Midbrain (tissue), 1 donor: ENCODE measurements at places on chromosomes 3 and 15.

- DNase-seq, result no peak
Measured at GRCh38 chr3:67311440-67311839, 313.3 kb downstream of the KBTBD8 start.

DNA sequence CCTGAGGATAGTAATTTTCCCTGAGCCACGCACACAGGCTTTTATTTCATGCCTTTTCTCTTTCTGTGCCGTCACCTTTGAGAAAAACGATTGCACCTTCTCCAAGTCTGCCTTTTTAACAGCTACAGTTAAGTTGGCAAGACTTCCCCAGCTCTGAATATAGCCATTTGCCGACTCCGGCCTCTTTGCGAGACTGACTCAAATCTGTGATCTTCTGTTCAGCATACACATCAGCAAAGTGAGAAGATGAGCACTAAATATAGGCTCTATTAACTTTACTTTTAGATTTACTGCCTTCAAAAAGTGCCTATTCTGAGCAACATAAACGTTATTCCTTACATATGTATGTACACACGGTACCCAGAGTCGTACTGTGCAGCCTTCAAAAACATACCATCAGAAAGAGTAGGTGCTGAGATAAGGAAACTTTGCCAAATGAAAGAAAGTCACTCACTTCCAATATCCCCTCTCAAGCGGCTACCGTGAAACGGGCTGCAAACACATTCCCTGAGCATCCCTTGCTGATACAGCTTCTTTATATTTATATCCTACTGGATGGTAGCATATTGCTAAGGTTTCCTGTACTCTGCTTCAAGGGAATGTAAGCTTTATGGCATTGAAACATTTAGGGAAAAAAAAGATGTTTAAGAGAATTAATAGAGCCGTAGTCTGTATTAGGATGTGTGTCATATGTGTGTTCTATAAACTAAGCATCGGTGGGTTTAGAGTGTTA lies 283.3 kb upstream of the TPRG1 start:
- DNase-seq, result no peak

DNA sequence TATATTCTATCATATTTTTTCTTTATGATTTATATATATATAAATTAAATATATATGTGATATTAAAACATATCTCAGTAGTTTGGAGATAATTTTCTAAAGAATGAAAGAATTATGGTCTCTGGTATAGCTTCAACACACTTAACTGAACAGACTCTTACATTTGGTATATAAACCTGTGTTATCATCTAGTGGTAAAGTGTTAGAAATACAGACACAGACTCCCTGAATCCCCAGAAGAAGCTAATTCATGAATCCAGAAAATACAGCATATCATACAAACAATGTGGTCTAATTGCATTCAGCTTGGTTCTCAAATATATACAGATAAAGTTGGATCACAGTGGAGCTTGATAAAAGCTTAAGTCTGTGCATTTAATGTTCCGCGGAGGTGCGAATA lies 1100.4 kb downstream of the ROBO2 start:
- DNase-seq, result no peak

DNA sequence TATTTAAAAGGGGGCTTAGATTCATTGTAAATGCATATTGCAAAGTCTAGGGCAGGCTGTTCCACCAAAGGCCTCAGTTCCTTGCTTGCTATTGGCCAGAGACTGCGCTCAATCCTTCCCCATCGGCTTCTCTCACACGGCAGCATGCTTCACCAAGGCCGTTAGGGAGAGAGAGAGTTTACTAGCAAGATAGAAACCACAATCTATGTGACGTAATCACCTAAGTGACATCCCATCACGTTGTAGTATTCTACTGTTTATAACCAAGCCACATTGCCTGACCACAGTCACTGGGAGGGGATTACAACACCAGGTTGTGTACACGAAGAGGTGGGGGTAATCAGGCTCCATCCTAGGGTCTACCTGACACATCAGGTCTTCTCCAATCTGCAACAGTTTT lies 16.0 kb upstream of the NPAP1 start:
- no peak for DNase-seq

DNA sequence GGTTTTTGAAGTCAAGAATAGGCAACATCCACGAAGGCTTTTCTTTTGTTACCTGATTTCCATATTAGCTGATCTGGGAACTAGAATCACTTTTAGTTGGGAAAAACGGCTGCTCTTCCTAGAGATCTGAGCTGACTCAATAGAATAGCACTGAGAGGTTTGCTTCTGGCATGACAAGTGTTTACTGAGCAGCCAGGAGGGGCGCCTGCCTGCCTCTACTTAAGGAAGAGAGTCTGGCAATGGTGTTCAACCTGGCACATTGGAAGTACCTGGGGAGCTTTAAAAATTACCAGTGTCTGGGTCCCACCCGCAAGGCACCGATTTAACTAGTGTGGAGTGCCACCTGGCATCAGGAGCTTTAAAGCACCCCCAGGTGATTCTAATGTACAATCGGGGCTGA lies 34.4 kb downstream of the FAM43A start:
- no peak for DNase-seq

DNA sequence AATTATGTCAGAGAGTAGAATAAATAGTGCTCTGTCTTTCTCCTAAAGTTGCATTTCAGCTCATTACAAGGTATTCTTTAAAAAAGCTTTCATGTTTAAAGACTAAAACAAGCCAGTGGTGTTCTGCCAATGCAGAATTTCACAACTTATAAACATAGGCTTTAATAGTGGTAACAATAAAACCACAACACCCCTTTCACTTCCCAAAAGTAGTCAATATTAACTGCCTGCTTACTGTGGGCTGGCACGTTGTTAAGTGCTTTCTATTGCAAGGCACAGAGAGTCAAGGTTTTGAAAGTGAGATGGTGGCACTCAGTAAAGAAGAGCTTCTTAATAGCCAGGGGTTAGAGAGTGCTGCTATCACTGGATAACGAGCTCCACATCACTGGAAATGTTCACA lies 8.4 kb upstream of the RTP1 start:
- no peak for DNase-seq

DNA sequence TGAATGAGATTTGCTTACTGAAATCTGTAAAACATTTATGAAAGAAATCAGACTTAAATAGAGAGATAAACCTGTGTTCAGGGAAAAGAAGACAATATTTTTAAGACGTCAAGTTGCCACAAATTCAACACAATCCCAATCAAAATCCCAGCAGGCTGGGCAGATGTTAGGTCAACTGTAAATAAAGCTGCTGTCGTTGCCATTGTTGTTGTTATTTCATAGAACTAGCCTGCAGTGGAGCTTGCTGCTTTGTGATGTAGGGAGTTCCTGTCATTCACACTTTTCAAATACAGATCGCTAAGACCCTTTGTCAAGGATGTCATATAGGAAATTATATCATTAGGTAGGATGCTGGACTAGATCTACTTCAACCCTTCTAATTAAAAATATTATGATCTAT lies 123.1 kb downstream of the NEO1 start:
- DNase-seq, result no peak

- no peak for DNase-seq
Measured at GRCh38 chr15:67833710-67834511, 5.9 kb downstream of the RNU6-1 start.

- no peak for DNase-seq
Measured at GRCh38 chr3:21847005-21847404, 96.0 kb upstream of the ZNF385D start.

GRCh38 chr3:99868311-99868646 lies 50.6 kb downstream of the CMSS1 start:
- no peak for DNase-seq

DNA sequence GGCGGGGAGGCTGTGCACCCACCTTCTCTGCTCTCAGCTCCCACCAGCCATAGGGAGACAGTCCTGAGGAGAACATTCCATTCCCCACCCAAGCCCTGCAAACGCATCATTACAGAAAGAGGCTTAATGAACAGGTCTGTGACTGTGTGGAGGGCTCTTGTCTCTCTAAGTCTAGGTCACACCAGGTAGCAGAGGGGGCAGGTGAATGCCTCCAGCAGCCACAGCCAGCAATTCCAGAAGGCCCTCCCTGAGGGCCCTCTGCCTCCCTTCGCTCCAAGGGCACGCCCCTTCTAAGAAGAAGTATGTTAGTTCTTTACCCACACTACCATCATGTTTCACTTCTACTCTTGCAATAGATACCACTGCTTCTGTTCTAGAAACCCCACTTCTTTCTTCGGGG lies 217.5 kb upstream of the BHLHE40 start:
- no peak for DNase-seq

DNA sequence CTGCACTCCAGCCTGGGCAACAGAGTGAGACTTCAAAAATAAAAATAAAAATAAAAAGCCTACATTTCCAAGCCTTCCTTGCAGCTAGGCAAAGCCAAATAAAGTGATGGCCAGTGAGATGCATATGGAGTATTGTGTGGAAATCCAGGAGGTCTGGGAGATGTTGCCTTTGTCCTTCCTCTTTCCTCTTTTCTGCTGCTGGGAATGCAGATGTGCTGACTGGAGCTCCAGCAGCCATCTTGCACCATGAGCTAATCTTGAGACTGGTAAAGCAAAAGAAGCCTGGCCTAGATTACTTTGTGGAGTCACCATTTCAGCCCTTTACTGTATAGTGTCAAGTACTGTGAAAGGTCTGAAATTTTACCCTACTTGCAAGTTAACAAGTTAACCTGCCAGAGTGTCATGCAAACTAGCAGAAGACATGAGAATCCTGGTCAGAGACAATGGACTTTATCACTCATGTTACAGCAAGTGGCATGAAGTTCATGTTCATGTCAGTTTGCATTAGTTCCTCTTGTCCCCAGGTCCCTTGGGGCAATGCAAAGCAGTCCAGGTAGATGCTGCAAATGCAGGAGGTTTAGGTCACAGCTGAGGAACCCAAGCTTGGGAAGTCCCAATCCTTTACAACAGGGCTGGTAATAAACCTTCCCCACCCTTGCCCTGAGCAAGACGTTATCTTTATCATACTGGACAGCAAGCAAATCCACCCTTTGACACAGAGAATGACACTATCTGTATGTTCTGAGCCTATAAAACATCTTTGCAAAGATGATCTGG lies 103.1 kb downstream of the TLE3 start:
- no peak for DNase-seq

DNA sequence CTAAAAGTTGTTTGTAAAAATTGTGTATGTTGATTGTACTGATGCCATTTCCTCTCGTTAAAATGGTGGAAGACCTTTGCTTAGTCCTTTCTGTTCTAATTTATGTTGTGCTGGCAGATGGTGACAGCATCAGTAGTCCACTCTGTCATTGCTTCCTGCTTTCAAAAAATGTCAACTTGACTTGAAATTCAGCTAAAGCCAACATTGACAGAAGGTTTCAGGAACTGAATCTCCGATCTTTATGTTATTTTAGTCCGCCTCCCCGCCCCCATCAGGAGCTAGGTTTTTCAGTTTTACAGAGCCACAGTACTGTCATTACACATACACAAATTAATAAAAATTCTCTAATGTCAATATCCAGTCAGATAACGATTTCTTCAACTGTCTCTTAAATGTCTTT lies 1.5 kb downstream of the CEP63 start:
- no peak for DNase-seq

GRCh38 chr15:39613861-39614260 lies 33.0 kb downstream of the THBS1 start:
- no peak for DNase-seq

DNA sequence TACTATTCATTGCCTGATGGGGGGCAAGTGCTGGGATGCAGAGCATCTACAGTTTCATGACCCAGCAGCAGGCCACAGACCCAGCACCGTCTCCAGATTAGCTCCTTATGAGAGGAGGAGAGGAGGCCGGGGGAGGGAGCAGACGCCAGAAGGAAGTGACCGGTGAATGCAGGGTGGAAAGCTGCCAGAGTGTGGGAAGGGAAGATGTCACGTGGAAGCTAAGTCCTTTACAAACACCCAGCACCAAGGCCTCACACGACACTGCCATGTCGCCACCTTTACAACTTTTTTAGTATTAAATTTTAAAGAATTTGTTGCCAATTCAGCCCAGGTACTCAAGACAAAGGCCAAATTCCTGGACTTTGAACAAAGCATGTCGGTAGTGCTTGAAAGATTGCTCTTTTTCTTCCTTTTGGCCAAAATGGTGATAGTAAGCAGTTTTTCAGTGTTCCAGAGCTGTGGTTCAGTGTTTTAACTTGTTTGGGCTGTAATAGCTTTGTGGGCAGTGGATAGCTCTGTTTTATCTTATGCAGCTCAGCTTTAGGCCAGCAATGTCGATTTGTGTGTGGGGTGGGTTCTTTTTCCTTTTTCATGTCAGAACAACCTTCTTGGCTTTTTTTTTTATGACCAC lies 58.2 kb downstream of the ZBTB38 start:
- DNase-seq, result peak; percentile 77

- no peak for DNase-seq
Measured at GRCh38 chr3:77799278-77799677, 759.4 kb downstream of the ROBO2 start.

- DNase-seq, result no peak
Measured at GRCh38 chr3:8755564-8756237, 13.7 kb downstream of the OXTR start.

GRCh38 chr15:99511866-99512661 lies 53.7 kb upstream of the MEF2A start:
- no peak for DNase-seq

DNA sequence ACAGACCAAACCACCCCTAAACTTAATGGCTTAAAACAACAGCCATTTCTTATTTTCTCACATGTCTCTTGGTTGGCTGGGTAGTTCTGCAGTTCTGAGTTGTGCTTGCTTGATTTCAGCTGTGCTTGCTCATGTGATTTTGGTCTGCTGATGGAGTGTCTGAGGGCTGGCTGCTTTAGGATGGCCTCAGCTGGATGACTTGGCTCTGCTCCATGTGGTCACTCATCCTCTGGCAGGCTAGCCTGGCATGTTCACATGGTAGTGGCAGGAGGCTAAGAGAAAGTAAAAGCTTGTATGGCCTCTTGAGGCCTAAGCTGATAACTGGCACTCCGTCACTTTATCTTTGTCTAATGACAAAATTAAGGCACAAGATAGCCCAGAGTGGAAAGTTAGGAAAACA lies 4.1 kb downstream of the SV2B start:
- DNase-seq, result peak; percentile 55

- no peak for DNase-seq
Measured at GRCh38 chr3:44468572-44469520, 8.6 kb downstream of the ZNF445 start.

GRCh38 chr3:88061746-88062145 lies 2.7 kb downstream of the ZNF654 start:
- no peak for DNase-seq

DNA sequence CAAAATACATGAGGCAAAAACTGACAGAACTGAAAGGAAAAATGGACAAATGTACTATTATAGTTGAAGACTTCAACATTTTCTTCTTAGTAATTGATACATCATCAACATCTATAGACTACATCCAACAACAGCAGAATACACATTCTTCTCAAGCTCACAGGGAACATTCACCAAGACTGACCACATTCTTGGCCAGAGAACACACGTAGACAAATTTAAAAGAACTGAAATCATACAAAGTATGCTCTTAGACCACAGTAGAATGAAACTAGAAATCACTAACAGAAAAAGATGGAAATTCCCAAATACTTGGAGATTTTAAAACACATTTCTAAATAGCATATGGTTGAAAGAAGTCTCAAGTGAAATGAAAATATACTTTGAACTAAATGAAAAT lies 55.1 kb upstream of the NSMCE3 start:
- no peak for DNase-seq

GRCh38 chr15:63388511-63388910 lies 6.9 kb upstream of the CA12 start:
- DNase-seq, result no peak

GRCh38 chr15:72358650-72359171 lies 17.1 kb downstream of the HEXA start:
- no peak for DNase-seq
